ENCODE measurements at places on chromosomes 12 and 14. TPM values are rescaled to one million over a fixed set of nuclear protein-coding genes. Genes with fewer than 3 reads are reported as not detected.

ZNF664 gene
- 41.5 TPM for total RNA-seq

KRT80 gene
- total RNA-seq: 269 TPM

RTN1 gene
- total RNA-seq: 6.0 TPM

TRIM9 gene
- 0.76 TPM for total RNA-seq

OR6C74 gene
- not detected for total RNA-seq

ALX1 gene
- total RNA-seq: 1.4 TPM

FLRT2 gene
- total RNA-seq: 11.5 TPM

IRAK3 gene
- 9.4 TPM for total RNA-seq

EPYC gene
- total RNA-seq: not detected

PDE3A gene
- total RNA-seq: 1.5 TPM

PSME2 gene
- total RNA-seq: 23.2 TPM

AVPR1A gene
- total RNA-seq: 20.6 TPM

KRT6C gene
- total RNA-seq: 1.0 TPM

CCND2 gene
- 14.5 TPM for total RNA-seq

PLEKHH1 gene
- 23.1 TPM for total RNA-seq

RBP5 gene
- total RNA-seq: 2.5 TPM

CCDC197 gene
- total RNA-seq: not detected

EFS gene
- total RNA-seq: 58.7 TPM

STXBP6 gene
- 37.7 TPM for total RNA-seq

KRT83 gene
- 34.7 TPM for total RNA-seq

LDHB gene
- 76.5 TPM for total RNA-seq

C12orf50 gene
- not detected for total RNA-seq

MAP3K9 gene
- 23.9 TPM for total RNA-seq

TNFAIP2 gene
- total RNA-seq: 33.6 TPM

NYNRIN gene
- total RNA-seq: 17.7 TPM

RABGGTA gene
- total RNA-seq: 69.4 TPM

SLC7A8 gene
- 32.5 TPM for total RNA-seq

MYO1H gene
- total RNA-seq: 0.20 TPM

MAPK1IP1L gene
- 38.5 TPM for total RNA-seq

TAOK3 gene
- total RNA-seq: 46.6 TPM

NCAPD2 gene
- 18.5 TPM for total RNA-seq

COPS7A gene
- total RNA-seq: 64.6 TPM

Data from lower leg skin (tissue), 4 donors.